Lower lobe of right lung (tissue), 2 donors: ENCODE measurements at places on chromosomes 4 and X.

- DNase-seq: no peak
Observed at GRCh38 chr4:86910369-86910768, 18.1 kb upstream of the C4orf36 start.

- no peak for DNase-seq
Observed at GRCh38 chr4:25783126-25783525, 79.7 kb downstream of the SEL1L3 start.

- no peak for DNase-seq
Observed at GRCh38 chr4:187552781-187553180, 442.8 kb upstream of the ZFP42 start.

DNA sequence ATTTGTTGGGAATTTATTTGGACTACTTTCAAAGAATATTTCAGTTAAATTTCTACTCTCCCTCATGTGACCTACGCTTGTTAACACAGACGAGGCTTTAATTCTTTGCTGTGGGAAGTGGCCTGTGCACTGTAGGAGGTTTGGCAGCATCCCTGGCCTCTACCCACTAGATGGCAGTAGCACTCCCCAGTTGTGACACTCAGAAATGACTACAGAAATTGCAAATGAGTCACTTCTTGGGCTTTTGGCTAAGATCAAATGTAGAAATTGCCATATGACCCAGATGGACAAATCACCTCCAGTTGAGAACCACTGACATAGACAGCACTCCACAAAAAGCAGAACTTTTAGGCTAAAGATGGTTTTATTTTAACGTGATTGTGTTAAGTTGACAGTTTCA is 22.1 kb downstream of the PIR start:
- DNase-seq: peak; percentile 47

DNA sequence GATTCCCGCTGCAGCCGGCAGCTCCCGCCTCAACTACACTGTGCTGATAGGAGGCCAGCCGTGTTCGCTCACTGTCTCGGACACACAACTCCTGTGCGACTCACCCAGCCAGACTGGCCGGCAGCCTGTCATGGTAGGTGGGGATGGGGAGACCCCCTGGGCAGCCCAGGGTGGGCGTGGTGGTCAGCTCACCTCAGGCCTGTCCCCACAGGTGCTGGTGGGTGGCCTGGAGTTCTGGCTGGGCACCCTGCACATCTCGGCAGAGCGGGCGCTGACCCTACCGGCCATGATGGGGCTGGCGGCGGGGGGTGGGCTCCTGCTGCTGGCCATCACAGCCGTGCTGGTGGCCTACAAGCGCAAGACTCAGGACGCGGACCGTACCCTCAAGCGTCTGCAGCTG is 9.5 kb downstream of the PLXNA3 start:
- no peak for DNase-seq

GRCh38 chrX:136227074-136227473 is 24.1 kb downstream of the MAP7D3 start:
- no peak for DNase-seq
